ENCODE measurements at places on chromosomes 12 and 14.

- DNase-seq: no peak
Measured at GRCh38 chr14:53613404-53614253, 343.0 kb downstream of the BMP4 start.

- no peak for DNase-seq
Measured at GRCh38 chr12:28172434-28173030, 17.7 kb upstream of the CCDC91 start.

- no peak for DNase-seq
Measured at GRCh38 chr12:58372298-58372697, 430.9 kb downstream of the ATP23 start.

DNA sequence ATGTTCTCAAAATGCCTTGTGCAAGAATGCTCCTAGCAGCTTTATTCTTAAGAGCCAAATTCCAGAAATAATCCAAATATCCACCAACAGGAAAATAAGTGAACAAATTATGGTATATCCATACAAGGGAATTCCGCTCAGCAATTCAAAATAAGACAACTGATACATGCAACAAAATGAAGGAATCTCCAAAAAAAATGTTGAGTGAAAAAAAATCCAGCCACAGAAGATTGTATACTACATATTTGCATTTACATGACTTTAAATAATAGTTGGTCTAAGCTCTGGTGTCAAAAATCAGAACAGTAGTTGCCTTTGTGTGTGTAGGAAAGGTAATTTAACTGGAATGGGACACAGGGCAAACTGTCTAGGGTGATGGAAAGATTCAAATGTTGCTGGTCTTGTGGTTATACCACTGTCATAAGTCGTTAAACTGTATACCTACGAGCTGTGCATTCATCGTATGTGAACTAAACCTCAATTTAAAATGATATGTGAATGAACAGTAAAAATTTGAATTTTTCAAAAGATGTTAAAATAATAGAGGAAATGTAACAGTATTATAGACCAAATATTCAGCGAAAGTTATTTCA lies 3.2 kb downstream of the CD69 start:
- DNase-seq: no peak

GRCh38 chr12:95836185-95836609 lies 22.6 kb upstream of the SNRPF start:
- no peak for DNase-seq

DNA sequence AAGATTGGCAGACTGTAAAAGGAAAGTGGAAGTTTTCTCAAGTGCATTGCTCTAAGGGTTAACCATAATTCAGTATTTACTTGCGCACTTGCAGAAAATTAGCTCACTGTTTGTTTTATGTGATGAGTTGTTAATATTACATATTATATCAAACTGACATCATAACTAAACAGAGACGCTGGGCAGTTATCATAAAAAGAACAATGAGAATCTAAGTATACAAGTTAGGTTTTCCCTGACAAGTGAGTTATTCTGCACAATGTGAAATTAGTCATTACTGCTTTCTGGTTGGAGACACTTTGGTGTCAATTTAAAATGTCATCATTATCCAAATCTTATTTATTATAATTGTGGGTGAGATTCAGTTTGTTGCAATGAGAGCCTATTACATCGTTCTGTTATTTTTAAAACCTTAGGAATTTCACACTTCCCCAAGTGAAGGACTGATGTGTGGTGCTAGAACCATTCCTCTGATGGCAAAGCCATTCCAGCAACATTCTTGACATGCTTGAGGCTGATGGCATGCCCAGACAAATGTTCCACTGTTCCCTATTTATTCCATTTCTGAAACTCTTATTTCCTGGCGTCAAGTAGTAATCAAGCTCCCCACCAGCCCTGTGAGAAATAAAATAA lies 90.1 kb upstream of the FLRT2 start:
- DNase-seq: no peak

DNA sequence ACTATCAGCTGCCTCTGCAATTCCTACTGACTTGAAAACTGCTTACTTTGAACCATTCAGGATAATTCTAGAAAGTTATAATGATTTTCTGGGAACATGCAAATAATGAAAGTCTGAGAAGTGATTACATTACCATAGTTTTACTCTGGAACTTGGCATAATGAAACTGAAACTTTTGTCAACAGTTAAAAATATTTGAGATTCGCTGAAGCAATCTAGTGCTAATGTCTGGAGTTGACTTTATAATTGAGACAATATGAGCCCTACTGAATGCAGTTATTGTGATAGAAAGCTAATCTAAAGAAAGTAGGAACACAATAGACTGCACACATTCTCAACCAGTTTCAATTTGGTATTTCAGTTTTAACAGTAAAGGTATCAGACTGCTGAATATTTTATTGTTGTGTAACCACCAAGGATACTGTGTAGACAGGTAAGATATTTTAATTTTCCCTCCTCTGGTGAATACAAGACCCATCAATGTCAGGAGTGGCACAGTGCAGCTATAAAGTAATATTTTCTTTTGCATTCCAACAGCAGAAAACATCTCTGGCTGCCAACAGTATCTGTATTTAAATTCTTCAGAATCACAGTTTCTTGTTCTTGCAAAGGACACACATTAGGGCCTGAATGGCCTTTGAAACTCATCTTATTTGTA lies 483.5 kb downstream of the ATP23 start:
- DNase-seq: no peak

DNA sequence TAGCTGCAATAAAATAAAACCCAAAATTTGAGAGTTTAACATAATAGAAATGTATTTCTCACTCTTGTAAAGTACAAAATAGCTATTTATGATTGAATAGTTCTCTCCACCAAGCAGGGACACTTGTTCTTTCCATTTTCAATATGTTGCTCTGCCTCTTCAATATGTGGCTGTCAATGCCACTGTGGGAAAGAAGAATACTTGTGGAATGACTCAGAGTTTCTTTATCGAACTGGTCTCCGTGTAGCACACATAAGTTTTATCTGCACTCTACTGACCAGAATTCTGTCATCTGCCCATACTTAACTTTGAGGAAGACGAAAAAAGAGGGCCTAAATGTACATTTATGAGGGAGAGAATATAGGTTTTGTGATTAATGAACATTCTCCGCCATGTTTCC lies 256.9 kb downstream of the ATXN7L3B start:
- DNase-seq: no peak

- no peak for DNase-seq
Measured at GRCh38 chr12:110844551-110845338, 2.0 kb upstream of the CCDC63 start.

Data from stimulated activated CD4-positive, alpha-beta T cell treated with anti-CD3 and anti-CD28 coated beads, TNF-alpha, amount 100 ng/mL, for 24 hours (primary cell).